Amniotic epithelial cell (primary cell): ENCODE measurements at places on chromosomes 12 and 14.

DNA sequence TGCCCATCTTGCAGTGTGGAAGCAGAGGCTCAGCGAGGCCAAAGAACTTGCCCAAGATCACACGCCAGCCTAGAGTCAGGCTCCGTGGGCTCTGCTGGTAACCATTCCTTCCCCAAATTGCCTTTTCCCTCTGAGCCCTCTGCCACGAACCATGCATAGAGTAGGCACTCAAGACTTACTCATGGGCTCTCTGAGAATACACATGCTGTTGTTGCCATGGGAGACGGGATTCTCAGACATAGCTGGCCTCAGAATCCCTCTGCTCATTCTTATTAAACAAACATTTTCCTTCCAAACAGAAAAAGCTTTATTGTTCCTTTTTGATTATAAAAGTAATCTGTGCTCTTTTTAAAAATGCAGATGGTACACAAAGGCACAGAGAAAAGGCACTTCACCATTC is 52.5 kb upstream of the WSCD2 start:
- no peak for DNase-seq

DNA sequence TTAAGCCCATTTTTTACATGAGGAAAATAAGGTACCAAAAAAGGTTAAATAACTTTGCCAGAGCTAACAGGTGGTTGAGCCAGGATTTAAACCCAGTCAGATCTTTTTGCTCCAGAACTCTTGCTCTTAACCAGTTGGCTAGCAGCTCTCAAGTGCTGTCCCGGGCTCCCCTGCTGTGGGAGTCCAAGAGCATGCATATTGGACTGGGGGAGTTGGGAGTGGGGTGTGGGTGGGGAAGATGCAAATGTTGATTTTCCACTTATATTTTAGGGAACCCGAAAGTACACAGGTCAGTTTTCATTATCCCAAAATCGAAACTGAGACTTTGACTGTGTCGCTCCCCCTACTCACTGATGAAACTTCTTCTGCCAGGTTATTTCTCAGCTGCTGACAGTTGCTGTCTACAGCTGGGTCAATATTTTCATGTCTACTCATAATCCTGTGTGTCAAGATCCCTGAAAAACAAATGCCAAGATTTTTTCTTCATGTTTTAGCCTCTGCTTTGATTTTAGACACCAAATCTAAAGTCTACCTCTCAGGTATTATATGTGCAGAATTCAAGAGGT is 172.3 kb upstream of the TMPO start:
- no peak for DNase-seq

- DNase-seq, result no peak
Measured at GRCh38 chr12:100995771-100996170, 201.2 kb downstream of the ANO4 start.

DNA sequence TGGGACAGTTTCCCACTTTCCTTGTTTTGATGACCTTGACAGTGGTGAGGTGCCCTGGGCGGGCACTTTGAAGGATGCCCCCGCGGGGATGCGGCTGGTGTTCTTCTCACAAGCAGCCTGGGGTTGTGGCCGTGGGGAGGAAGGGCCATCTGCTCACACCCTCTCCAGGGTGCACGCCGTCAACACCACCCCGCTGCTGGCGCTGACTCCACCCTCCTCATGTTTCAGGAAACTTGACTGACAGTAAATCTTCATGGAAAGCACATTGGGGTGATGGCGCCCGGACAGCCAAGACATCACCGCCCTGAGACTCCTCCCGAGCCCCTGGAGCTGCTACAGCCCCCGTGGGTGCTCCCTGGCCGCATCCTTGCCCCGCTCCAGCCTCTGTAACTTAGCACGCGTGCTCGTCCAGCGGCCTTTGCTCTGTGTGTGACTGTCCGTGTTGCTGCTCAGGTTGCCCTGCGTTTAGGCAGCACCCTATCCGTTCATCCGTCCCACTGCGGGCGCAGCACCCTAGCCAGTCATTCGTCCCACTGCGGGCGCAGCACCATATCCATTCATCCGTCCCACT is 150.2 kb upstream of the C14orf180 start:
- DNase-seq, result no peak

DNA sequence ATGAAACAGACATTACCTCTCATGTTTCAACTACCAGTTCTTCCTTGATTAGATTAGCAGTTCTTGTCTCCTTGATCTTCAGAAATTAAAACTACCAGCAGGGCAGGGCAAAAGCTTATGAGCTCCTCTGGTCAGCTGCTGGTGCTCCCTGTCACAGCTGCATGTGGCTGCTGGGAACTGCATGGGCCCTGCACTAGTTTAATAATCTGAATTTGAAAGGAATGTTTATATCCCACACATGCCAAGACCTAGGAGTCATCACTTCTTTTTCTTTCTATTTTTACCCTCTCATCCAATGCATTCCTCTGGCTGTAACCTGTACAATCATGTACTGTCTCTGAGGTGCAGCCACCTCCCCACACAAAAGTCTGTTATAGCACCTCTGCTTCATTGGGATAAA is 73.9 kb downstream of the ARMH4 start:
- DNase-seq, result peak; percentile 66

DNA sequence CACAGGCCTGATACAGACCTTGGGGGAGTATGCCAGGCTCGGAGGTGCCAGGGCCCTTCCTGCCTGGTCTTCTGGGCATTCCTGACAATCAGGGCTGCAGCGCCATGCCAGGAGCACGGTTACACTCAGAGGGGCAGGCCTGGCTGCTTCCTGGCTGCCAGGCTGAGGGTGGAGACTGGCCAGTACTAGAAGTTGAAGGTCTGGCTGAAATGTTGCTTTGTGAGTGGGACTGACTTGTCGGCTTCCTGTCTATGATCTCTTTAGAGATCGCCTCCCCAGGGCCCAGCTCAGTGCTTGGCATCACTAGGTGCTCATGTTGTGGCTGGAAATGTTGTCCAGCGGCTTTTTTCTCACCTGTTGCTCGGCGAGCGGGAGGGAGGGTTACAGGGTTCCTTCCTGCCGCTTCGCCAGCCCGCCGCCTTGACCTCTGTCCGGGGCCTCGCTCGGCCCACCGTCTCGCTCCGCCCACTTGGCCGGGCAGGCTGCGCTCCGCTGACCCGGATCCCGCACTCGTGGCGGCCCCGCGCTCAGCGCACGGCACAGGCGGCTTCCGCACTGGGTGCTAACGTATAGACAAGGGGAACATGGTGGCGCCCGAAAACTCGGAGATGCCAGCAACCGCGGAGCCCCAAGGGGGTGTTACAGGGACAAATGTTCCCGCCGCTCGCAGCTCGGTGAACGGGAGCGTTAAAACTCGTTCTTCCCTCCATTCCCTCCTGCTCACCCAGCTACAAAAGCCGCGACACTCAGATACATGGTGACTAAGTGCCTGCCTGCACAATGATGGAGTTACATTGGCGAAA is 32.6 kb downstream of the PAPLN start:
- DNase-seq, result peak; percentile 33

DNA sequence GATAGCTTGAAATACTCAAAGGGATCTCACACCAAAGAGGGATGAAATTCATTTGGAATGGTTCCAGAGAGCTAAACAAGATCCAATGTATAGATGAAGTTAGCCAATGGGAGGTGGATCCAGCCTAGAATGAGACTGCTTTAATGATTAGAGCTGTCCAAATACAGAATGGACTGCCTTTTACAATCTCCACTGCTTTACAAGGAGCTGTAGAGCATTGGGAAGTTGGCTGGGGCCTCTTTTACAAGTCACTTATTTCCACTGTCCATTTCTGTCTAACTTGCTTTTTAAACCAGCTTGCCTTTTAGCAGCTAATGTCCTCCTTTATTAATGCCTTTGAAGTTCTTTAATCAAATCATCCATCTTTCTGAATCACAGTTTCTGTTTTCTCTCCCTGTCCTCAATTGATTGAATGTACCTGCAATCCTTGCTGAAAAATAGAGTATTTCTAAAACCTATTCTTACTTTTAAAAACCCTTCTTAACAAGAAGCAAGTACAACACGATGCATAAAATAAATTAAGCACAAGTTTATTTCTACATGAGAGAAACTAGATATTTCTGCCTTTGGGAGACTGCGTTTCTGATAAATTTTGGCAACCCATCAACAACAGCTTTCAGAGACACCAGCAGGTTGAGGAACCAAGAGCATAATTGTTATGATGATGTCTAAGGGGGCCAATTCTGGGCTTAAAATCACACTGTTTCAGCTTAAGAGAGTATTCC is 3.4 kb upstream of the ATP2A2 start:
- no peak for DNase-seq

DNA sequence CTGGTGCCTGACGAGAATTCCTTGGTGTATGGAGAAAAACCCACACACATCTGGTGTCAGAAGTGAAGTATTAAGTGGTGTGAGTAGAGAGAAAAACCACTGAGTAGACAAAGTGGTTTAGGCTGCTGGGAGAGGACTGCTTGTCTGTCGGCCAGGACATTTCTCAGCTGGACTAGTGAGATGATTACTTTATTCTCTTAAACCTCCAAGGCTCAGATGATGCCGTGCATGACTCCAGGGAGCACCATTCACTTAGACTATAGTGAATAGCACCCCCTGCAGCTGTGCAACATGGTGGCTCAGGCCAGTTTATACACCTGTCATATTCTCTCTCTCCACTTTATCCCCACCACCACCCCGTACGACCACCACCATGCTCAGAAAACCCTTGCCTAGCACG is 28.5 kb upstream of the NFYB start:
- peak; percentile 89 for DNase-seq

DNA sequence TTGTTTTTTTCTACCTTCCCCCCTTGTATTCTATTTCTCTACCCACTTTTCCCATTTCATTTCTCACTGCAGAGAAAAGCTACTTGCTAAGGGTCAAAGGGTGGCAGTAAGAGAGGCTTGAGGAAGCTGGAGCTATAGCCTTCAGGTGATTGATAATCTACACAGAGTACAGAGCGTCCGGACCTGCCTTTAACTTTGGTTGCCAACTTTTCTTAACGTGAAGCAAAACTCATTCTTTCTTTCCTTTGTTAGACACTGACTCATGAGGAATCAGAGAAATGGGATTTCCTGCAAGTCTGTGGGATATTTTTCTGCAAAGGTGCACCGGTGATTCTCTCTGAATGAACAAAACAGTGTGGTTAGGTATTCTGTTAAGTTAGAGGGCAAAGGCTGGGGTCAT is 133.3 kb downstream of the RMST start:
- DNase-seq, result no peak

DNA sequence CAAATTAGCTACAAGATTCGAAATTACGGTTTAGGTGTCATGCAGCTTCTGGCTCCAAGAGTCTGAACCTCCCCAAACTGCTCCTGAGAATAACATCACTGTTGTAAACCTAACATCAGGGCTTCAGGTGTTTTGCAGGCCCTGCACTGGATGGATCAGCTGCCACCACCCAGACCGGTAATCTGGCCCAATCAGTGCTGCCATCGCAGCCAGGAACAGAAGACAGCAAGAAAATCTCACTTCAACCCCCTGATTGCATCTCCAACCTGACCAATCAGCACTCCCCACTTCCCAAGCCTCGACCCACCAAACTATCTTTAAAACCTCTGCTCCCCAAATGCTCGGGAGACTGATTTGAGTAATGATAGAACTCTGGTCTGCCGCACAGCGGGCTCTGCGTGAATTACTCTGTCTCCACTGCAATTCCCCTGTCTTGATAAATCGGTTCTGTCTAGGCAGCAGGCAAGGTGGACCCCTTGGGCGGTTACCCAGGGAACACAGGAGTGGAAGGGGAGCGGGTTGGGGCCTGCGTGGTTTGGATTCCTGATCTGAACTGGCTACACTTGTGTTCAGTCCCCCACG is 268.5 kb upstream of the SFSWAP start:
- DNase-seq, result no peak

DNA sequence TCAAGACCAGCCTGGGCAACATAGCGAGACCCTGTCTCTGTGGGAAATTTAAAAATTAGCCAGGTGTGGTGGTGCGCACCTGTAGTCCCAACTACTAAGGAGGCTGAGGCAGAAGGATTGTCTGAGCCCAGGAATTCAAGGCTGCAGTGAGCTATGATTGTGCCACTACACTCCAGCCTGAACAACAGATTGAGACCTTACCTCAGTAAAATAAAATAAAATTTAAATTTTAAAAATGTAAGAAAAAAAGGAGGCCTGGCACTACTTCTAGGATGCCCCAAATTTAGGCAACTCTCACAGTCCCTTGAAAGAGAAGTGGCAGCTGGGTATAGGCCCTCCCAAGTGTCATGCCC is 918 bp upstream of the INHBE start:
- DNase-seq, result no peak

GRCh38 chr12:84785281-84785680 is 127.3 kb downstream of the SLC6A15 start:
- DNase-seq, result no peak

- DNase-seq, result no peak
Measured at GRCh38 chr14:81889529-81889928, 355.9 kb upstream of the SEL1L start.

GRCh38 chr12:106282457-106283097 is 20.0 kb upstream of the TCP11L2 start:
- peak; percentile 81 for DNase-seq

DNA sequence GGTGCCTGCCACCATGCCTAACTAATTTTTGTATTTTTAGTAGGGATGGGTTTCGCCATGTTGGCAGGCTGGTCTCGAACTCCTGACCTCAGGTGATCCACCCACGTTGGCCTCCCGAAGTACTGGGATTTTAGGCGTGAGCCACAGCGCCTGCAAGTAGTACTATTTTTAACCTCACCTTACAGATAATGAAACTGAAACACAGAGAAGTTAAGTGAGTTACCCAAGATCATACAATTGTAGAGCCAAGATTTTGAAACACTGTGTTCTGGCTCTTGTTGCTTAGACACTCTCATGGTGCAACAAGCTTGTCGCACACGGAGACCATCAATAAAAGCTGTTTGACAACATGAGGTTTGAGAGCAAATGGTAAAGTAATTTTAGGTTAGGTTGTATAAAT is 159.1 kb upstream of the LMNTD1 start:
- peak; percentile 50 for DNase-seq

- peak; percentile 69 for DNase-seq
Measured at GRCh38 chr12:43044241-43044640, 454.7 kb upstream of the PRICKLE1 start.

- DNase-seq, result no peak
Measured at GRCh38 chr14:102279282-102279681, 25.7 kb downstream of the MOK start.

DNA sequence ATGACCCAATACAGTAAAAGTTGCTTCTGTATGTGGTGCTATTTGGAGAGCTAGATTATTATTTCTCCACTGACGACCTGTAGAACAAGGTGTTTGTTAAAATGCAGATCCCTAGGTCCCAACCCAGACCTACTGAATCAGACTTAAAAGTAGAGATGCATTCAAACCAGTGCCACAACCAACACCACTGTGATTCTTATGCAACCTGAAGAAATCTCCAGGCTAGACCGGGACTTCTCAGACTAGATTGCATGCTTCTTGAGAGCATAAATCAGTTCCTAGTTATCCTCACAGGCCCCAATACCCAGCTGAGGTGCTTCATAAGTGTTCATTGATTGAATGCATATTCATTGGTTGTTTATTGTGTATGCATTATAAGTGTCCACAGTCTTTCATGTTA is 78.2 kb downstream of the SPTSSA start:
- no peak for DNase-seq

DNA sequence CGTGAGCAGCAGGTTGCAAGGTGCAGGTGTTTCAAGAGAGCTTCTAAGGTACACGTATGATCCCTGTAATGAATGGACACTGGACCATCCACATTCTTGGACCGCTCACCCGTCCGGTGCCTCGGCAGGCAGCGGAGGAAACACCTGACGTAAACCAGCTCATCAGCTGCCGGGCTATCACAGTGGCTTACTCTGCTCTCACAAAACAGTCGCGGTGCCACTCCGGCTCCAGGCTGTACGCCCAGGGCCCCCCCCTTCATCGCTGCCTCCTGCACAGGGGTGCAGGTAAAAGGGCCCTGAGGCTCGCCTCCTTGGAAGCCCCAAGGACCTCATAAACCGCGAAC is 436 bp downstream of the VPS33A start:
- peak; percentile 21 for DNase-seq
